ENCODE measurements at places on chromosomes 12 and 14. TPM values are rescaled to one million over a fixed set of nuclear protein-coding genes. Genes with fewer than 3 reads are reported as not detected.

PTPN6 gene
- 7.6 TPM for total RNA-seq

GPR68 gene
- 0.19 TPM for total RNA-seq

PPM1H gene
- 4.3 TPM for total RNA-seq

SMCO3 gene
- not detected for total RNA-seq

SUSD6 gene
- 22.2 TPM for total RNA-seq

CELA1 gene
- total RNA-seq, result not detected

FAM181A gene
- total RNA-seq, result not detected
